ENCODE measurements at places on chromosomes 7 and 10.

DNA sequence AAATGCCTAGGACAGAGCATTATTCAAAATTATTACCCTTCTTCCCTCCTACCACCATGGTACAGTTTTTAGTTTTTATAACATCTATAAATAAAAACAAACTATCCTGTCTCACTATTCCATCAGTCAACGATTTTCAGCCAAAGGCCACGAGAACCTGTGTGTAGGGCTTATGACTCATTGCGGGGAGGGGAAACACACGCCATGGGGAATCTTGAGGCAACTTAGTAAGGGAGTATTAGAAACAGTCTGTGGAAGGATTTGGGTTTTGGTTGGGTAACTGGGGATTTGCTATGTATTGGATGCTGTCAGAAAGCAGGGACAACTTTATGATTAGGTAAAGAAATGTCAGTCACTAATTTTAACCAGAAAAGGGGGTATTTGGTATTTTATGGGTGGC lies 14.7 kb downstream of the GPR141 start:
- no peak for DNase-seq

DNA sequence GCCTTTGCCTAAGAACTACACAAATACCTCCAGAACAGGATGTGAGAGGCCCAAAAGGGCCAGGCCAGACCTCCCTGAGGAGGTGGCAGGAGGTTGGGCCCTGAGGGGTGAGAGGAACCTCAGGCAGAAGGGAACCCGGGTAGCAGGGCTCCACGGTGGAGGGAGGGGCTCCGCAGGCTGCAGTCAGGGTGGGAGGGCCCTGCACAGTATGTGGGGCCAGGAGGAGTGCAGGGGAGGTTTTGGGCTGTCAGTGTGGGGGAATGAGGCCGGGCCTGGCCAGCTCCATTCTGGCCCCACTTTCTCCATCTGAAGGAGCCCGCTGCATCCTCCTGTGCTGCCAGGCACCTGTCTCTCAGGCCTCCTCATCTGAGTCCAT lies 25.9 kb downstream of the DNAJB12 start:
- DNase-seq = no peak

DNA sequence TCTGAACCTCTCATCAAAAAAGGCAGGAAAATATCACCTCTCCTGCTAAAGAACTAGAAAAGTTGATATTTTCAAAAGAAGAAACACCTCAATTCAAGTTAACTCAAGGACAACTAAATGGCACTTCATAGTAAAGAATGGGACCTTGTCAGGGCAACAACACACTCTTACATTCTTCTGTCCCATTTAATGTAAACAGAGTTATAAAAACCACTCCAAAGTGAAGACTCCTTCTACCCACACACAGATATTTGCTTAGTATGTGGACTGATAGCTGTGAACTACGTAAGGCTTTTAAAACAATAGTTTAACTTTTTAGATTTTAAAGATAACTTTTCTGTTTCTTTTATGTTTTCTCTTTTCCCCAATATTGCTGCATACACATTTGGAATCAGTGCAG lies 118.3 kb downstream of the ZNF37A start:
- DNase-seq = no peak

- DNase-seq = no peak
These were observed 34.8 kb upstream of the ZMIZ2 start for GRCh38 chr7:44713680-44714335.

- DNase-seq = no peak
These were observed 46.5 kb downstream of the MALSU1 start for GRCh38 chr7:23345601-23346000.
